ENCODE measurements at places on chromosomes 13 and 19. TPM values are rescaled to one million over a fixed set of nuclear protein-coding genes. Genes with fewer than 3 reads are reported as not detected.

DNA sequence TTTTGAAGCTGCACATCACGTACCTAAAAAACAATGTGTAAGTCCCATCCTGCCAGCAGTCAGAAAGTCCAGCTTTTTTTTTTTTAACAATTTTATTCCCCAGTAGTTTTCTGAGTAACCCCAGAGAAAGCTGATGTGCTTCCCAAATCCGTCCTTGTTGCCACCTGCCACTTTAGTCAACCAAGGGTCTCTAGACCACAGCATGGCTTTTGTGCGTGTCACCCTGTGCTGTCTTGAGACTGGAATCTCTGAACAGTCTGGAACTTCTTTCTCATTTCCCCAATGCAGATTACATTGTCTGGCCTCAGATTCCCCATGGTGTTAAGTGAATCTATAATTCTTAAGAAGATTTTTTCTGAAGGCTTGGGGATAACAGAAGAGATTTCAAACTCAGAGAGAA lies 289.2 kb upstream of the KLF12 start:
- no peak for DNase-seq

GRCh38 chr13:49530457-49530856 lies 34.7 kb downstream of the PHF11 start:
- DNase-seq: no peak

DNA sequence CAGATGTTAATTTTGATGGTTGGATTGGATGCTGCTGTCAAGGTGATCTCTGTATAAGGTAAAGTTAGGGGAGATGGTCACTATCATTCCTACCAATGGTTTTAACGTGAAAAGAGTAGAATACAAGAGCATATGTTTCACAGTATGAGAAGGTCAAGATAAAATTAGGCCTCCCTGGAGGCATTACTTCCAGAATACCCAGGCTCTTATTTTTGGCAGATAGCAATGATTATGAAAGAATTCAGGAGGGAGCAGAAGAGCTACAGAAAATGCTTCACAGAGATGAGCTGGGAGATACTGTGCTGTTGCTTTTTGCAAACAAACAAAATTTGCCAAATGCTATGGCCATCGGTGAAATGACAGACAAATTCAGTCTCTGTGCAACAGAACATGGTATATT lies 547.5 kb upstream of the SPRY2 start:
- no peak for DNase-seq

LPAR2 gene
- total RNA-seq: 86.2 TPM

PTH2 gene
- not detected for total RNA-seq

GSK3A gene
- 38.1 TPM for total RNA-seq
